ENCODE measurements at places on chromosomes 1 and 21.

DNA sequence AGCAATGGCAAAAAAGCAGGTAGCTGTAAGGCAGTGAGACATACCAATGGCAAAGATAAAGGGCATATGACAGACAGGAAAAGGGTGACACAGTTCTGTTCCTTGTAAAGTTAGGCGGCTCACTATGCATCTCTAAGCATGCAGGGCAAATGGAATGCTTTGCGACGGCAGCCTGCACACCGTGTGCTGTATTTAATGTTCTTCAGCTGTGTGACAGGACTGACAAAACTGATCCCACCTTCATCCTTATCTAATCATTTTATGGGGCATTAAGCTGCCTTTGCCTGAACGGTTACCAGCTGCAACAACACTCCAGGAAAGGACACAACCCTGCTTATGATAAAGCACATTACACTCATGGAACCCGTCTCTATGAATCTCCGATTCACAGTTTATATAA lies 80.5 kb upstream of the VAV3 start:
- H3K27ac ChIP-seq: no peak overlapping the region
- DNase-seq: no peak
- H3K27me3 ChIP-seq: no peaks in the 10 kb centered on the region

DNA sequence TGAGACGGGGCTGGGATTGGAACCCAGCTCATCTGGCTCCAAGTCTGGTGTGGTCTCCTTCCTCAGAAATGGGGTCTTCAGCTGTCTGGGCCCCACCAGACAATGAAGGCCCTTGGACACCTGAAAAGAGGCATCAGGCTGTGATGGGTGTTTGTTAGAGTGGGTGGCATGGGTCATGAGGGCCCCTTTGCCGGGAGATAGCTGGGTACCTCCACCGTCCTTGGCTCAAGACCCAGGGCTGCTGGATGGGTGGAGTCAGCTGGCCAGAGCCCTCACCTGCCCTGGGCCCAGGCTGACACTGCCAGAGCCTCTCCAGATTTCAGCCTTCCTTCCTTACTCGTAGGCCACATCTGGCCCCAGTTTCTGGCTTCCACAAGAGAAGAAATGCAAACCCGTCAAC lies 13.4 kb upstream of the TTC22 start:
- H3K4me3 ChIP-seq: no peak overlapping the region
- H3K4me1 ChIP-seq: peaks cover 4% of the 10 kb centered on the region
- H3K27ac ChIP-seq: no peak overlapping the region
- H3K27me3 ChIP-seq: no peaks in the 10 kb centered on the region
- no peak for DNase-seq

- no peaks in the 10 kb centered on the region for H3K27me3 ChIP-seq
- H3K36me3 ChIP-seq: no peaks in the 10 kb centered on the region
- DNase-seq: no peak
- no peak overlapping the region for H3K27ac ChIP-seq
- H3K4me1 ChIP-seq: no peaks in the 10 kb centered on the region
- no peak overlapping the region for H3K4me3 ChIP-seq
Measured at GRCh38 chr1:202085682-202086373, 36.9 kb upstream of the GPR37L1 start.

DNA sequence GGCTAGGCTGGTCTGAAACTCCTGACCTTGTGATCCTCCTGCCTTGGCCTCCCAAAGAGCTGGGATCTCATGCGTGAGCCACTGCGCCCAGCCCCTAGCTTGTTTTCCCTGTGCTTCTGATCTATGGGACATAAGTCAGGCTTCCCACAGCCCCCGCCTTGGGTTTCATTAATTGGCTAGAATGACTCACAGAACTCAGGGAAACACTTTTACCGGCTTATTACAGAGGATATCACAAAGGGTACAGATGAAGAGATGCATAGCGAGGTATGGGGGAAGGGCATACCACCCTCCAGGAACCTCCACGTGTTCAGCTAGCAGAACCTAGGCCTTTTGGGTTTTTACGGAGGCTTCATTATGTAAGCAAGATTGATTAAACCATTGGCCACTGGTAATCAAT lies 1.5 kb upstream of the MAP1LC3C start:
- no peaks in the 10 kb centered on the region for H3K4me1 ChIP-seq
- H3K27ac ChIP-seq: no peak overlapping the region
- H3K27me3 ChIP-seq: no peaks in the 10 kb centered on the region
- H3K36me3 ChIP-seq: no peaks in the 10 kb centered on the region

GRCh38 chr1:206023695-206024094 lies at the start of gene CTSE:
CTSE (minus strand) TSS chr1:206023895; CDS start chr1:206023791, 104 bp downstream.
- no peaks in the 10 kb centered on the region for H3K4me1 ChIP-seq
- H3K27me3 ChIP-seq: no peaks in the 10 kb centered on the region
- no peak within 1 kb of the TSS for H3K27ac ChIP-seq
- no peak within 1 kb of the TSS for H3K4me3 ChIP-seq

- H3K4me3 ChIP-seq: no peak overlapping the region
- H3K4me1 ChIP-seq: no peaks in the 10 kb centered on the region
- no peaks in the 10 kb centered on the region for H3K27me3 ChIP-seq
- no peak overlapping the region for H3K27ac ChIP-seq
- no peak for DNase-seq
- H3K36me3 ChIP-seq: no peaks in the 10 kb centered on the region
Measured at GRCh38 chr1:168947041-168947440, 159.4 kb upstream of the ATP1B1 start.

GRCh38 chr21:25370311-25370744 lies 237.0 kb downstream of the MRPL39 start:
- no peaks in the 10 kb centered on the region for H3K36me3 ChIP-seq
- H3K4me1 ChIP-seq: no peaks in the 10 kb centered on the region
- DNase-seq: no peak
- H3K27ac ChIP-seq: no peak overlapping the region

GRCh38 chr1:71657891-71658679 lies 577.2 kb upstream of the ZRANB2 start:
- H3K27me3 ChIP-seq: no peaks in the 10 kb centered on the region
- no peaks in the 10 kb centered on the region for H3K4me1 ChIP-seq
- no peak overlapping the region for H3K27ac ChIP-seq
- no peak overlapping the region for H3K4me3 ChIP-seq
- no peak for DNase-seq

GRCh38 chr1:162069334-162070093 lies at the start of gene NOS1AP:
NOS1AP (plus strand) TSS chr1:162069691; CDS start chr1:162070178, 487 bp downstream.
- peak within 1 kb of the TSS; percentile 46 for H3K4me3 ChIP-seq
- H3K27me3 ChIP-seq: peaks cover 40% of the 10 kb centered on the region
- no peak within 1 kb of the TSS for H3K27ac ChIP-seq
- peak; percentile 76 for DNase-seq

DNA sequence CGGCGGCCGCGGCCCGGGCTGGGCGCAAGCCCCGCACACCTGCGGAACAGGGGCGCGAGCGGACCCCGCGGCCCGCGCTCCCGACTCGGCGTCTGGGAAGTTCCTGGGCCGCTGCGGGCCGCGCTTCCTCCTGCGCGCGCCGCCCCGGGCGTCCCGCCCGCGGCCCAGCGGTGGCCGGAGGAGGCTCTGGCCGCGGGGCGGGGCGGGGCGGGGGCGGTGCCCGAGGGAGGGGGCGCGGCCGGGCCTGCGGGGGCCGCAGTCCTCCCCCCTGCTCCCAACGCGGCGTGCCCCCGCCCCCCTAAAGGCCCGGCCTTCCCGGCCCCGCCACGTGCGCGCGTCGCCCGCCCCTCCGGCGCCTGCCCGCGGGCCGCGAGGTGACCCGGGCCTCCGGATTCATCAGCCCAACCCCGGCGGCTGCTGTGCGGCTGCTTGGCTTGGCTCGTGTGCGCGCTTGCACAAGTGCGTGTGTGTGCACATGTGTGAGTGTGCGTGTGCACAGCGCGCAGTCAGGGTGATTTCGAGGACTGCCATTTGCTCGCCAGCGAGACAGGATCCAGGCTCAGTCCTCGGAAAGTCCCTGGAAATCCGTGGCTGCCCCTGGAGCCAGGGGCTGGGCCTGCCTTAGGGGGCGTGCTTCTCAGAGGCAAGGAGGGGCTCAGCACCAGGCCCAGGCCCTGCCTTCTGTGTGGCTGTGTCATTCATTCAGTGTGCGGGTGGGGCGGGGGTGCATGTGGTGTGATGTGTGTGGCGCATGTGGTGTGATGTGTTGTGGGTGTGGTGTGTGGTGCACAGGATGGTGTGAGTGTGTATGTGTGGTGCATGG lies at the start of gene C2CD2:
C2CD2 (minus strand) TSS at position 188 of the 823 bp plus-strand sequence. CDS start 370 bp downstream, outside the sequence.
- H3K4me3 ChIP-seq: peak within 1 kb of the TSS; percentile 41
- peak within 1 kb of the TSS; percentile 6 for H3K27ac ChIP-seq
- no peak for DNase-seq
- H3K36me3 ChIP-seq: no peaks in the 10 kb centered on the region
- H3K27me3 ChIP-seq: peaks cover 7% of the 10 kb centered on the region

GRCh38 chr1:83543222-83543973 lies 455.5 kb downstream of the TTLL7 start:
- no peak for DNase-seq
- no peaks in the 10 kb centered on the region for H3K36me3 ChIP-seq
- H3K27ac ChIP-seq: no peak overlapping the region
- H3K27me3 ChIP-seq: no peaks in the 10 kb centered on the region
- no peak overlapping the region for H3K4me3 ChIP-seq

- H3K4me1 ChIP-seq: no peaks in the 10 kb centered on the region
- no peaks in the 10 kb centered on the region for H3K27me3 ChIP-seq
- no peak overlapping the region for H3K27ac ChIP-seq
- DNase-seq: no peak
Measured at GRCh38 chr1:30310966-30311742, 412.2 kb downstream of the MATN1 start.

- no peaks in the 10 kb centered on the region for H3K36me3 ChIP-seq
- H3K27ac ChIP-seq: no peak overlapping the region
- H3K4me3 ChIP-seq: no peak overlapping the region
- DNase-seq: no peak
Measured at GRCh38 chr1:115952547-115952946, 23.8 kb upstream of the SLC22A15 start.

- DNase-seq: no peak
- H3K27ac ChIP-seq: no peak overlapping the region
- H3K36me3 ChIP-seq: no peaks in the 10 kb centered on the region
- no peak overlapping the region for H3K4me3 ChIP-seq
Measured at GRCh38 chr21:28640326-28640725, 352.4 kb downstream of the LTN1 start.

DNA sequence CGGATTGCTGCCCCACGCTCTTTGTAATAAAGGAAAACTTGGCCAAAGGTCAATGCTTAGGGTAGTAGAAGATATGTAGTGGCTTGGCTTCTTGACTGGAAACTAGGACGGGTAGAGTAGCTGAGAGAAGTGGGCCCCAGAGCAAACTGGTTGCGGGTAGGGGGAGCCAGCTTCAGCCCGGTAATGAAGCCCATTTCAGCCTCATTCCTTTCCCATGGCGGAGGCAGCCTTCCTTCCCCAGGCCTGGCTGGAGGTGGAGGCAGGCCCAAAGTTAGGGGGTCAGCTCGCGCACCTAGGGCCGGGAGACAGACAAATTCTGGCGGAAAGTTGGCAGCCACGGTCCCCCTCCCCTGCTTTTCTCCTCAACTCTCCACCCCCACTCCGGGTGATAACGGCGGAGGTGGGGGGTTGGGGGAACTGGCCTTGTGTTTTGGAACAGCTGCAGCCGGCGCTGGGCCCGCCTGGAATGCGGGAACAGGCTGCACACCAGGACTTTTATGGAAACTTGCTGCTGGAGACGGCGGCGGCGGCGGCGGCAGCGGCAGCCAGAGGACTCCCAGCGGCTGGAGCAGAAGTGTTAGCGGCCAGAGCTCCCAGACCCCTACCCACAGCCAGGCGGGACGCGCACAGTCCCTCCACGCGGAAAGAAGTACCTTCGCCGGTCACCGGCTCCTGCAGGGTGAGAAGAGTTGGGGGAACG lies at the start of gene NEXN:
NEXN (plus strand) TSS at position 544 of the 700 bp plus-strand sequence. CDS start 27,483 bp downstream, outside the sequence.
- peaks cover 5% of the 10 kb centered on the region for H3K4me1 ChIP-seq
- no peak within 1 kb of the TSS for H3K27ac ChIP-seq
- H3K4me3 ChIP-seq: no peak within 1 kb of the TSS
- DNase-seq: no peak
- no peaks in the 10 kb centered on the region for H3K27me3 ChIP-seq

DNA sequence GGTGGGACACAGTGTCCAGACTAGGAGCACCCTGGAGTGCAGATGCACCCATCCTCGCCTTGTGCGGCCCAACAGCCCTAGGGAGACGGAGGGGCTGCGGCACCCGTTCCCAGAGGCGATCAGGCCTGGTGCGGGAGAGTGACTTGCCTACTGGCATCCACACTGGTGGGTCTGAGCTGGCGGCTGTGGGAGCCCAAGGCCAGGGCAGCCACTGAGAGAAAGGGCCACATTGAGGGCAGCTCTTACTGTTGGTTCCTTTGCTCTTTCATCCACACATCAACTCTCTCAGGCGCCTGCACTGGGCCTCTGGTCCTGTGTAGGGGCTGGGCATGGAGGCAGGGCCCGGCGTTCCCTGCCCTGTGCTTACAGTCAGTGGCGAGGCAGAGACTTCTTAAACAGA lies 8.6 kb downstream of the PODN start:
- no peaks in the 10 kb centered on the region for H3K4me1 ChIP-seq
- H3K36me3 ChIP-seq: no peaks in the 10 kb centered on the region
- H3K4me3 ChIP-seq: no peak overlapping the region

- no peaks in the 10 kb centered on the region for H3K27me3 ChIP-seq
- no peak for DNase-seq
- H3K36me3 ChIP-seq: no peaks in the 10 kb centered on the region
Measured at GRCh38 chr1:30241681-30242080, 481.7 kb downstream of the MATN1 start.

GRCh38 chr1:68028566-68028965 lies 21.9 kb downstream of the DIRAS3 start:
- no peak overlapping the region for H3K27ac ChIP-seq
- H3K27me3 ChIP-seq: no peaks in the 10 kb centered on the region
- H3K4me1 ChIP-seq: no peaks in the 10 kb centered on the region
- H3K36me3 ChIP-seq: no peaks in the 10 kb centered on the region
- no peak for DNase-seq
- no peak overlapping the region for H3K4me3 ChIP-seq

GRCh38 chr21:16676391-16676790 lies 836.5 kb upstream of the CXADR start:
- no peaks in the 10 kb centered on the region for H3K4me1 ChIP-seq
- no peak for DNase-seq
- no peaks in the 10 kb centered on the region for H3K27me3 ChIP-seq
- H3K4me3 ChIP-seq: no peak overlapping the region
- H3K27ac ChIP-seq: no peak overlapping the region
- H3K36me3 ChIP-seq: no peaks in the 10 kb centered on the region

Data from CD8-positive, alpha-beta memory T cell (primary cell).